Activated naive CD8-positive, alpha-beta T cell treated with anti-CD3 and anti-CD28 coated beads, Interleukin-2, amount 10 ng/mL, durations not matched to agents 7 days and 5 days (primary cell): ENCODE measurements at places on chromosomes 12 and 14.
A peak's percentile ranks its signal among the peaks of the same experiment; 100 is the strongest.

GRCh38 chr14:69695322-69696203, 71.4 kb upstream of the SRSF5 start:
- no peak for DNase-seq
- H3K27me3 ChIP-seq: no peaks in the 10 kb centered on the region
- H3K36me3 ChIP-seq: peaks cover 24% of the 10 kb centered on the region
- H3K27ac ChIP-seq: peak overlapping the region; percentile 36
- H3K4me1 ChIP-seq: peaks cover 46% of the 10 kb centered on the region

DNA sequence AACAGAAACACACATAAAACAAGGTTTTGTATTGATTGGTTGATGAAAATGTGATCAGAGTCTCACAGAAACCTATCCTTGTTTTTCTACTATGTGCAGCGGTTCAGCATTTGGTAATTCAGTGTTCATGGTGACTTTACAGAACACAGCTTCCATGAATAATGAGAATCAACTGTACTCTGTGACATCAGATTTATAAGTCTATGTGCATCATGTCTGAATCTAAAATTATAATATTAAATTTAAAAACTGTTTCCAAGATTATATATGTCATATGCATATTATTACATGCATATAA, 104.3 kb downstream of the SLC16A7 start:
- H3K27me3 ChIP-seq: no peaks in the 10 kb centered on the region
- peaks cover 2% of the 10 kb centered on the region for H3K36me3 ChIP-seq
- H3K27ac ChIP-seq: no peak overlapping the region
- no peaks in the 10 kb centered on the region for H3K4me1 ChIP-seq

GRCh38 chr12:32603858-32604257, 75.2 kb upstream of the DNM1L start:
- DNase-seq: no peak
- H3K36me3 ChIP-seq: peaks cover 1% of the 10 kb centered on the region
- H3K4me1 ChIP-seq: peaks cover 10% of the 10 kb centered on the region
- peak overlapping the region; percentile 80 for H3K27ac ChIP-seq
- peak overlapping the region; percentile 44 for H3K4me3 ChIP-seq

DNA sequence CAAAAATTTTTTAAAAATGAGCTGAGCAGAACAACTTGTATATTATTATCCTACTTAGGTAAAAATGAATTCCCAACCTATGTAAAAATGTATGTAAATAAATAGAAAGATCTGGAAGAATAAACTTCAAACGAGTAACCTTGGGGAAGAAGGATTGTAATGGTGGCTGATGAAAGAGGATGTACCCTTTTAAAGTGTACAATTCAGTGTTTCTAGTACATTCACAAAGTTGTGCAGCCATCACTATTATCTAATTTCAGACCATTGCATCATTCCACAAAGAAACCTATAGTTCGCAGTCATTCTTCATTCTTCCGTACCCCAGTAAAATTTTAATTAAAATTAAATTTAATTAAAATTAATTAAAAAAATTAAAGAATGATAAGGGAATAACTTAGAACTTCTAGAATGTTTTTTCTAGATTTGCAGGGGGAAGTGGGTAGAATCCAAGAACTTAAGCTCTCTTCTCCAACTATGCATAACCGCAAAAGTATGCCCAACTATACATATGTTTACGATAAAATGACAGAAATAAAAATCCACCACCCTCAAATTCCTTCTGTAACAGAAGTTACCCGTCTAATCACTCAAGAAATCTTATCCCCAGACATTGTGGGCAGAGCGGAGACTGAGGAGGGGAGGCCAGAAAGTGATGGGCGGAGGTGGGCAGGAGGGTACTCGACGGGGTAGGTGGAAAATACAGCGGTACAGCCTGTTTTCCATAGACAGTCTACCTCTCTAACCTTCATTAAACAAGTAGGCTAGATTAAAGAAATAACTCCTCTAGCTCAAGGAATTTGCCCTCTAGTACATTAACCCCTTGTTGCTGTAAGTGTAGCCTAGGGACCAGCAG, 921 bp downstream of the DEPDC4 start:
- H3K4me1 ChIP-seq: peaks cover 16% of the 10 kb centered on the region
- H3K4me3 ChIP-seq: peak overlapping the region; percentile 91
- H3K27me3 ChIP-seq: no peaks in the 10 kb centered on the region
- H3K36me3 ChIP-seq: no peaks in the 10 kb centered on the region
- peak overlapping the region; percentile 97 for H3K27ac ChIP-seq

DNA sequence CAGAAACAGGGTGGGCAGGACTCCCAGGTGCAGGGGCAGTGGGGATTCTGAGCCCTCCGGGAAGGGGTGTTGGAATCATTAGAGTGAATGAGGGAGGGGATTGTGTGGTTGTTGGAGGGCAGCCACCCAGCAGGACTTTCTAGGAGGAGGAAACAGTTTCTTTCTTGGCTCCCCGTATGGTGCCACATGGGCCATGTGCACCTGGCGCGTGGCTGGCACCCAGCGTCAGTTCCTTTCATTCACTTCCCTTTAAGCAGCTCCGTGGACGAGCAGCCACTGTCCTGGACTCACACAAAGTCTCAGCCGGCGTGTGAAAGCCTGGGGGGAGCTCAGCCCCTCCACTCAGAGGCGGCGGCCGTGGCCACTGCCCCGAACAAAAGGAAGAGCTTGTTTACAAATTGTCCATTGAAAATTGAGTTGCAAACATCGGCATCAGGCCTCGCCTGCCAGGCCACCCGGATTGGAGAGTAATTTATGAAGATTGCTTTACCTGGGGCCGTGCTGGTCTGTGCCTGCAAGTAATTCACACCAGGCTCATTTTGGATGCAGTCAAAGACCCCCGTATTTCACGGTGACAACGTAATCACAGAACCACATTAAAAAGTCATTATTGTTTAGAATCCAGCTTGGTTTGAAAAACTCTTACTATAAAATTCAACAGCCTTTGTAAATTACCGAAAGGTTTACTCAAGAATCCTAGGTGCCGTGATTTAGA, 101.7 kb upstream of the C14orf180 start:
- no peak overlapping the region for H3K4me3 ChIP-seq
- DNase-seq: no peak
- peaks cover 5% of the 10 kb centered on the region for H3K27me3 ChIP-seq
- H3K27ac ChIP-seq: no peak overlapping the region
- no peaks in the 10 kb centered on the region for H3K4me1 ChIP-seq
- no peaks in the 10 kb centered on the region for H3K36me3 ChIP-seq
